ENCODE measurements at places on chromosomes 1 and 21. TPM values are rescaled to one million over a fixed set of nuclear protein-coding genes. Genes with fewer than 3 reads are reported as not detected.

Gene IL10RB
- total RNA-seq = 20.2 TPM

Gene OLFML2B
- total RNA-seq = 0.32 TPM

Gene RGL1
- 0.68 TPM for total RNA-seq

Gene VANGL1
- 24.6 TPM for total RNA-seq

Gene RORC
- total RNA-seq = 0.06 TPM

Gene HSD11B1
- total RNA-seq = 0.26 TPM

Gene OR10T2
- total RNA-seq = not detected

Gene CAPN8
- 1.1 TPM for total RNA-seq

Gene GLUL
- 18.3 TPM for total RNA-seq

Gene FGR
- 0.05 TPM for total RNA-seq

Gene LDLRAP1
- total RNA-seq = 8.5 TPM

Gene SMPDL3B
- total RNA-seq = 1.5 TPM

Gene RGS2
- total RNA-seq = 83.8 TPM

Gene LRRC42
- total RNA-seq = 27.8 TPM

Gene TMPRSS2
- total RNA-seq = not detected

Gene AKR1A1
- total RNA-seq = 80.2 TPM

Gene VHLL
- not detected for total RNA-seq

Gene ZFP69B
- 1.2 TPM for total RNA-seq

Gene A3GALT2
- not detected for total RNA-seq

Gene UBXN10
- total RNA-seq = not detected

Gene HES2
- 3.6 TPM for total RNA-seq

Gene TEKT2
- total RNA-seq = not detected

Gene PPOX
- total RNA-seq = 14.6 TPM

Gene HPCAL4
- 0.34 TPM for total RNA-seq

Gene GBP5
- total RNA-seq = 0.05 TPM

Gene CGN
- total RNA-seq = 2.6 TPM

Gene S100A4
- total RNA-seq = 2,055 TPM

Gene ARMH1
- 0.54 TPM for total RNA-seq

Gene TNFRSF18
- 0.19 TPM for total RNA-seq
